ENCODE measurements at places on chromosomes 16 and 17.
A peak's percentile ranks its signal among the peaks of the same experiment; 100 is the strongest.

DNA sequence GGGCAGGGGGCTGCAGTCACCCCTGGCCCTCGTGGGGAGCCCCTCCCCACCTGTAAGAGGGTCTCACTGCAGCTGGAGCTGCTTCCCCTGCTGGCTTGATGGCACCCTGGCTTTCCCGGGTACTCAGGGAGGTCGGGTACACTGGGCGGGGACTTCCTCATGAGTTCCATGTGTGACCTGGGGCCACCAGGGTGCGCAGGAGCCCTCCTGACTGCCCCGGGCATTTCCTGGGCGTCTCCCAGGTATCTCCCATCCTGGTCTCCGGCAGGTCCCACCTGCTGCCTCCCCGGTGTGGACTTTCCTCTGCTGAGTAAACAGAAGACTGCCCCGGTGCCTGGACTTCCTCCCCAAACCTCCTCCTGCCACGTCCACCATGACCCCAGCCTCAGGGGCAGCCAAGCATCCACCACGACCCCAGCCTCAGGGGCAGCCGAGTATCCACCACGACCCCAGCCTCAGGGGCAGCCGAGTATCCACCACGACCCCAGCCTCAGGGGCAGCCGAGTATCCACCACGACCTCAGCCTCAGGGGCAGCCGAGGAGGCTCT is 40.9 kb downstream of the CBFA2T3 start:
- DNase-seq: no peak

DNA sequence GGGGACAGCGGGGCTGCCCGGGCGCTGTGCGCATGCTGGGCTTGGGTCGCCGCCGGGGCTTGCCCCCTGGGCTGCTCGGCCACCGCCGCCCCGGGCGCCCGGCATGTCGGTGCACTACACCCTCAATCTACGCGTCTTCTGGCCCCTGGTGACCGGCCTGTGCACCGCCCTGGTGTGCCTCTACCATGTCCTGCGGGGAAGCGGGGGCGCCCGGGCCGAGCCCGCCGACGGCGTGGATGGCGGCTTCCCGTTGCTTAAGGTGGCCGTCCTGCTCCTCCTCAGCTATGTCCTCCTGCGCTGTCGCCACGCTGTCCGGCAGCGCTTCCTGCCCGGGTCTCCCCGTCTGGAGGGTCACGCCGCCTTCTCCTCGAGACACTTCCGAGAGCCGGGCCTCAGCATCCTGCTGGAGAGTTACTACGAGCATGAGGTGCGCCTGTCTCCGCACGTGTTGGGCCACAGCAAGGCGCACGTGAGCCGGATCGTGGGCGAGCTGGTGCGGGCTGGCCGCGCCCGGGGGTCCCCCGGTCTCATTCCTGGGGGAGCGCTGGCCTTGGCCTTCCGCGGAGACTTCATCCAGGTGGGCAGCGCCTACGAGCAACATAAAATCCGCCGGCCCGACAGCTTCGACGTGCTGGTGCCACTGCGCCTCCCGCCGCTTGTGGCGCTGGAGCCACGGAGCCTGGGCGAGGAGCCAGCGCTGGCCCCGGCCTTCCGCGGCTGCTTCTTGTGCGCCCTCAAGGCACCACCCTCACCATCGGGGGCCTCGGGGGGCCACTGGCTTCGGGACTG is 789 bp downstream of the ITPRIPL2 start:
- DNase-seq: peak; percentile 43

DNA sequence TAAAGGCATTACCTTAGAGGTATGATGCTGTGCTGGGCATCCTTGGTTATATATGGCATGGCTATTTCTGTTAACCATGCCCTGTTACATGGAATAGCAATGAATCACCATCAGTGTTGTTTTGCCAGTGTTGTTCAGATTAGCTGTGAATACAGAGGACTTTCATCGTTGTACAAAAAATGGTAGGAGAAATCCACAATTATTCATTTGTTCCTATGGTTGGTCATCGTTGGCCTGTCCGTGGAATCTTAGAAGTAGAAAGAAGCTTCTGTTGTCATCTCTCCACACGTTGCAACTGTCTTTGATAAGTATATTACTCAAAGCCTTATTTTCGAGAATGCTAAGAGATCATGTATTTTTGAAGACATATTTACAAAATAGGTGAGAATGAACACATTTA is 114.3 kb upstream of the CACNG5 start:
- no peak for DNase-seq

DNA sequence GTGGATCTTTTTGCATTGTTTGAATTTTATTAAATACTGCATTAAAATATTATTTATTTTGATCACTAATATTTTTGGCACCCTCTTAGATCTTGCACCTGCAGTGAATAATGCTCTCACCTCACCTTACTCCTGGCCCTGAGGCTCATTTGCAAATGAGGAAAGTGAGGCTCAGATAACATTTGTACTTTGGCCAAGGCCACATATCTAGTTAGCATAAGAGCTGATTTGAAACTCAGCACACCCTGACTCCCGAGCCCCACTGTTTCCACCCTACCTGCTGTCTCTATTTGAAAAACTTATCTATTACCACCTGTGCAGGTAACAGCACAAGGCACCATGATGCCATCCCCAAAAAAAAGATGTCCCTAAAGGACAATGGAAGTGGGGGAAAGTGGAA is 358.7 kb upstream of the MAF start:
- DNase-seq: no peak

GRCh38 chr17:78537217-78537860 is 39.9 kb downstream of the DNAH17 start:
- no peak for DNase-seq

DNA sequence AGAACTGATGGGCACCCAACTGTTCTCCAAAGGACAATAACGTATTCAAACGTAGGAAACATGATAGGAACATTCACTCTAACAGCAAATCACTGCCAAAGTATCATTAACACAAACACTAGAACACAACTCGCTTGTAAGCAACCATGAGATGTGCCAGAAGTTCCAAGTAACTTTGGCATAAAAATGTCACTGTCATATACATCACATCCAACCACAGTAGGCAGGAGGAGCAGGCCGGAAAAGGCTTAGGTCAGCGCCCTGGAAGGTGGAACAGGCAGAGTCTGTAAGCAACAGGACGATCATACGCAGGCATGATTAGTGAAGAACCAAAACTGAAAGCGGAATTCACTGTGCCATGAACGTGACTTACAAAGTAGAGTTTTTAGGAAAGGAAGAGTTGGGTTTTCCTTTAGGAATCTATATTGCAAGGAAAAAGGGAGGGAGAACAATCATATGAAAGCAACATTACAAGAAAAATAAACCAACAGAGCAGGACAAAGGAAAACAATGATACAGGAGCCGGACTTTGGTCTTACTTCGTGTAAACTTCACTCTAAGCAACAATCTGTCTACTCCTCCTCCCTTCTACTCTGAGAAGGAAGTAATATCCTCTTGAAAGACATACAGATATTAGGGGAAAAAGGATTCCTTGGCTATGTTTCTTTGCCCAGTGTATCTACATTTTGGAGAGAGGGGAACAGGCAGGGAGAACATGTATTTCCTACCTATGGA is 52.3 kb downstream of the YWHAE start:
- peak; percentile 12 for DNase-seq

DNA sequence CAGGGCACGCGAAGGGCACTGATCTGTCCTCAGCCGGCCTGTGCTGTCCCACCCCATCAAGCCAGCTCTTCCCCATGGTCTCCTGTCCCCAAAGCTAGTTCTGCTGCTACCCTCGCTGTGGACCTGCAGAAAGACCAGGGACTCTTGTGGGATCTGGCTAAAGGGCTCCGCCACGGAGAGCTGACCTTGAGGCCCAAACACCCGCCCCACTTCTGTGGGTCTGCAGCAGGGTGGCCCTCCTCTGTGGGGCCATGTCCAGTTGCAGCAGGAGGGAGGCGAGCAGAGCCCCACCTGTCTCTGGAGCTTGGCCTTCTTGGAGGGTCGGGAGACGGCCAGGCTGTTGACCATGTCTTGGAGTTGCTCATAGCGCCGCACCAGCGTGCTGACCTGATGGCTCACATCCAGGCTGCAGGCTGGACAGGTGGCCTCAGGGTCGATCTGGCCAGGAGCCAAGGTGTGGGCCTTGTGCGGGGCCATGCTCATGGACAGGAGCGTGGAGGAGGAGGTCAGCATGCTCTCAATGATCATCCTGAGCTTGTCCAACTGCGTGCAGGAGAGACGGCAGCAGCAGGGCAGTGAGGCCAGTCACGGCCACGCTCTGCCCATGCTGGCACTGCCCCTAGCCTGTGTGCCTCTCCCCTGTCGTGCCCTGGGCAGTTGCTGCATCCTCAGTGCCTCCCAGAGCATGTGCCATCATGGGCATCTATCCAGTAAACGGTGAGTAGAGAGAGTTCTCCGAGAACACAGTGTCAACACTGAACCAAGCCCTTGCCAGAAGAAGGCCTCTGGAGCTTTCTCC is 16.6 kb downstream of the UBALD2 start:
- no peak for DNase-seq

DNA sequence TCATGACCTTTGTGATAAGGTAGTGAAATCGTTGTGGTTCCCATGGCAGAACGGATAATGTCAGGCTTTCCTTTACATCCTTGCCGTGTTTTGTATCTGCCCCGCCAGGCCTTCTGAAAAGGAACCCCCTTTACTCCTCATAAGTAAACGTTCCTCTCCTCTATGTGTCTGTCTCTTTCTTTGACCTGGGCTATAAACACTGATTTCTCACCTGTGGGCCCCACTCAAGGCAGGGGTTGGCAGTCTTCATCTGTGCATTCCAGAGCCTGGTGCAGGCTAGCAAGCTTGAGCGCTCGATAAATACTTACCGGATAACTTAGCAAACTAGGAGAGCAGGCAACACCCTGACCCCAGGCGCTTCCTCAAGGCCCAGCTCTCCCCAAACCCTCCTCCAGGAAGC is 7.3 kb upstream of the HAP1 start:
- DNase-seq: no peak

DNA sequence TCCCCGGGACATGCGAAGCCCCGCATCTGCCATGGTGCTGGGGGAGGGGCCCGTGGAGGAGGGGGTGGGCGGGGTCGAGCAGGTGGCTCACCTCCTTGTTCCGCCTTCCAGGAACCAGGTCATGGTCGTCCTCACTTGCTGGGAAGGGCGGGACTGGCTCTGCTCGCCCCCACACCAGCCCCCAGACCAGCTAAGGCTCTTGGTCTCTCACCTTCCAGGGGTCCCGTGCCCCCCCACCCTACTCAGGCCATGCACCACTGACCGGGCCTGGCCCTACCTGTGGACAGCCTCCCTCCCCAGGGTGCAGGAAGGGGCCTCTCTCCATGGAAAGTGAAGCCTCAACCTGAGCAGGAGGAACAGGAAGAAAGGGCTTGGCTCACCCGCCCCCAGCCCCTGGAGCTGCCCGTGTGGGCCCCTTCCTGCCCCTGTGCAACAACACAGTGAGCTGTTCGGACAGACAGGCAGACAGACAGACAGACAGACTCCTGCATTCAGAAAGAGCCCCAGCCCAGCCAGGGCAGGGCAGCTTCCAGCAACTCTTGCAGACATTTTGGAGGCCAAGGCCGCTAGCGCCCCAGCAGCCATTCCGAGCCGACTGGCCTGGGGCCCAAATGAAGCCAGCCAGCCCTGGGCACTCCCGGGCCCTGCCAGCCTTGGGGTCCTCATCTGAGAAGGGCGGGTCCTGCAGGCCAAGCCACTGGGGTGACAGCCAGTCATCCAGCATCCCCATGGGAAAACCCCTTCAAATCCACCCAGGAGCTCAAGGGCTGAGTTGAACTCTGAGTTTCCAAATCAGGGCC is 8.1 kb upstream of the KREMEN2 start:
- peak; percentile 86 for DNase-seq

- DNase-seq: no peak
These were observed 582.7 kb upstream of the PSMD7 start for GRCh38 chr16:73713778-73714495.

DNA sequence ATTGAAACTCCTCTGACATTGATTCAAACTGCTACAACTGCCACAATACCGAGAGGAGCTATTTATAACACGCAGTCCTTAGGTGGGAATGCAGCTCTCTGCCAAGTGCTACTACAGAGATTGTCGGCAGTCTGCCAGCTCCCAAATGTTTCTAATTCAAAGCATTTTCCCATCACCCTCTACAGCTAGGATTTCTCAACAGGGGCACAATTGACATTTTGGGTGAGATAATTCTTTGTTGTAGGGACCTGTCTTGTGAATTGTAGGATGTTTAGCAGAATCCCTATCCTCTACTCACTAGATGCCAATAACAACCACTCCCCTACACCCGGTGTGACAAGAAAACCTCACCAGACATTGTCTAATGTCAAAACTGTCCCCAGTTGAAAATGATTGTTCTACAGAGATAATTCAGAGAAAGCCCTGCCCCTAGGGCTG is 7.8 kb upstream of the N4BP1 start:
- DNase-seq: no peak

- peak; percentile 18 for DNase-seq
These were observed 290.4 kb downstream of the MAP2K6 start for GRCh38 chr17:69704935-69705334.

GRCh38 chr16:10646581-10647263 is 48.0 kb downstream of the TEKT5 start:
- DNase-seq: no peak

- DNase-seq: no peak
These were observed 192.9 kb upstream of the C17orf78 start for GRCh38 chr17:37182786-37183465.

- DNase-seq: no peak
These were observed 262.3 kb downstream of the C16orf95 start for GRCh38 chr16:87054856-87055255.

GRCh38 chr17:27360507-27360906 is 66.6 kb downstream of the WSB1 start:
- no peak for DNase-seq

- no peak for DNase-seq
These were observed 1231.8 kb downstream of the CDH11 start for GRCh38 chr16:63890081-63890480.

DNA sequence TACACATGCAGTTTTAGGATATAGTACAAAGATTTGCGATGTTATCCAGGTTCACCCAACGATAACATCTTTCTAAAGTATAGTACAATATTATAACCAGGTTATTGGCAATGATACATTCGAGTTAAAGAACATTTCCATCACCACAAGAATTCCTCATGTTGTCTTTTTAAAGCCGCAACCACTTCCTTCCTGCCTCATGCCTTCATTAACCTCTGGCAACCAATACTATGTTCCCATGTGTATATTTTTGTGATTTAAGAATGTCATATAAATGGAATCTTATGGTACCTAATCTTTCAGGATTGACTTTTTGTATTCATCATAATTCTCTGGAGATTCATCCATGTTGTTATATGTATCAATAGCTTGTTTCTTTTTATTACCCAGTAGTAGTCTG is 1183.2 kb downstream of the CDH11 start:
- no peak for DNase-seq

GRCh38 chr16:63655846-63656245 is 1466.0 kb downstream of the CDH11 start:
- no peak for DNase-seq

- DNase-seq: no peak
These were observed 68.9 kb upstream of the KCNJ16 start for GRCh38 chr17:70006159-70006558.

DNA sequence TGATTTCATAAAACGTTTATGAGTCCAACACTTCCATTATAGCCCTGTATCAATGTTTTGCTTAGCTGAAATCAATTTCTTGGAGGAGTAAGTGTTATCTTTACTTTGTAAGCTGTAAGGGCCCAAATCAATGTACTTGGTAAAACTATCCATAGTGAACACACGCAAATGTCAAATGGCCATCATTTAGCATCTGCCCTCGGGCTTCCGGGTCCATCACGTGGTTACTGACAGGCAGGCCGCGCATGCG is 687 bp upstream of the NARF start:
- DNase-seq: no peak

GRCh38 chr16:31393056-31393455 is at the start of gene ITGAD:
ITGAD (plus strand) TSS chr16:31393335; CDS start chr16:31393361, 26 bp downstream.
- no peak for DNase-seq

Measured in inflammatory macrophage treated with lipopolysaccharide for 4 hours (primary cell).